Stimulated activated CD4-positive, alpha-beta T cell treated with anti-CD3 and anti-CD28 coated beads, TNF-alpha, amount 100 ng/mL, for 48 hours (primary cell): ENCODE measurements at places on chromosomes 5 and 9.

DNA sequence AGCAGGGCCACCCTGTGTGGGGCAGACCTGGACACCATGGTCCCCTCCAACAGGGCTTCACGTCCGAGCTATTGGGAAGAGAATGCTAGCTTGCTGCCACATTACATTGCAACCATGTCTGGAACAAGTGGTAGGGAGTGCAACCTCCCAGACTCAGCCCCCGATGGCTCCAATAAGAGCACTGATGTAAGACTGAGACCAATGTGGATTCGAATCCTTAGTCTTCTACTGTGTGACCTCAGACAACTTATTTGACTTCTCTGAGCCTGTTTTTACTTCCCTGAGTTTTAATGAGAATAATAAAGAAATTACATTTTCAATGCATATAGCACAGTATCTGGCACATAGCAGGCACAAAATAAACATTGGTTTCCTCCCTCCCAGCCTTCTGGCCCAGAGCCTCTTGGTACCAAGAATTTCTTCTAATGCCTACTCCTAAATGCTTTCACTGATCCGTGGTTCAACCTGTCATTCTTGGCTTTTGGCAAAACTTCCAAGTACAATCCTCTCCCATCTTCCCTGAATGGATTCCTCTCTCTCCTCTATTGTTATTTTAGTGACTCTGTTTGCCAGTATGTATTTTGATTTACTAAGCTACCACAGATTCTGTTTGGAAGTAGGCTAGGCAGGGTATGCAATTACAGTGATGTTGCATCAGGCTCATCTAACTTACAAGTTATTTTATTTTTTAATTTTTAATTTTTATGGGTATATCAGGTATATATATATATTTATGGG is 34.6 kb upstream of the COL15A1 start:
- no peak for DNase-seq

GRCh38 chr9:79026316-79026715 is 545.4 kb upstream of the TLE4 start:
- DNase-seq = no peak

DNA sequence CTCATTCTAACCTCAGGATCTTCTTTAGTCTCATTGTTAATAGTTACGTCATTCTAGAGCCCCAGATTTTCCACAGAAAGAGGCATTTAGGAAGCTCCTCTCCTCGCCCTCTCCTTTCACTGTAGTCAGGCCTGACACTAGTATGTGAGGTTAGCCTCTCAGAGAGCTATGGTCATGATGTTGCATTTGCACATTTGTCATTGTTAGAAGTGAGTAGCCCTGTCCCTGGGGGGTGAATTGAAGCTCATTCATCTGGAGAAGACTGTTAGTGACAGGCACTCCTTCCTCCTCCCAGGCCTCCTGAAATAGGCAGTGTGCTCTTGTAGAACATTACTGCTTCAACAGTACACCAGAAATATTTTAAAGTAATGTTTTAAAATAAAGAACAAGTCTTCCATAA is 26.6 kb upstream of the LRRTM2 start:
- DNase-seq = no peak

DNA sequence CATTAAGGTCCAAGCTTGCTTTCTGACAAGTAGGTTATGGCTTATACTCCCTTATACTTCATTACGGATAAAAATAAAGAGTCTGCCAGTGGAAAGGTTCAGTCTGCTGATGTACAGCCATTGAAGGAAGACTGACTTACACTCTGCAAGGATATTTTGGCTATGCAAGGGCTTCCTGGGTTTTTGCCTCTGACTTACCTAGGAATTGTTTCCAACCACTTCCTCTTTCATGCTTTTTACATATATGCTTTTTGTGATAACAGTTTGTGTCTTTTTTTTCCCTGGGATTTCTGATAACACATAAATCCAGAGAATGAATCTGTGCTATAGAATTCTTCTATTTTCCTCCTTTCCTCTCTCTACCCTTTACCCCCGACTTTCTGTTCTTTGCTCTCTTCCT is 16.8 kb downstream of the ISOC1 start:
- DNase-seq = no peak

GRCh38 chr5:24555229-24555628 is 89.5 kb downstream of the CDH10 start:
- no peak for DNase-seq

DNA sequence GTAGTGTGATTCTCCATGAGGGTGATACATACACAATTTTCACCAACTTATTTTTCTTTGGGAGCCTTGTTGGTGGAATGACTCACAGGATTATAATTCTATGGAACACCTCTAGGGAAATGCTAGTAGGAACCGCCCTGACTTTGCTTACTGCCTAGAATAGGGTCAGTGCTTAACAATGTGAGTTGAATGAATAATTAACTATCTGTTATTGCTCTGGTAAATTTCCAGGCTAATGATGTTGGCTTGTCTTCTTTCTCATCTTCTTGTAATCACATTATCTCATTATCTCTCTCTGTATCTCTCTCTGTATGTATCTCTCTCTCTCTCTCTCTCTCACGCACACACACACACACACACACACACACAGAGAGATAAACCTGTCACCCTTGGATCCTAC is 291.1 kb downstream of the TRIM32 start:
- no peak for DNase-seq

GRCh38 chr5:104023739-104024138 is 461.1 kb upstream of the NUDT12 start:
- no peak for DNase-seq

DNA sequence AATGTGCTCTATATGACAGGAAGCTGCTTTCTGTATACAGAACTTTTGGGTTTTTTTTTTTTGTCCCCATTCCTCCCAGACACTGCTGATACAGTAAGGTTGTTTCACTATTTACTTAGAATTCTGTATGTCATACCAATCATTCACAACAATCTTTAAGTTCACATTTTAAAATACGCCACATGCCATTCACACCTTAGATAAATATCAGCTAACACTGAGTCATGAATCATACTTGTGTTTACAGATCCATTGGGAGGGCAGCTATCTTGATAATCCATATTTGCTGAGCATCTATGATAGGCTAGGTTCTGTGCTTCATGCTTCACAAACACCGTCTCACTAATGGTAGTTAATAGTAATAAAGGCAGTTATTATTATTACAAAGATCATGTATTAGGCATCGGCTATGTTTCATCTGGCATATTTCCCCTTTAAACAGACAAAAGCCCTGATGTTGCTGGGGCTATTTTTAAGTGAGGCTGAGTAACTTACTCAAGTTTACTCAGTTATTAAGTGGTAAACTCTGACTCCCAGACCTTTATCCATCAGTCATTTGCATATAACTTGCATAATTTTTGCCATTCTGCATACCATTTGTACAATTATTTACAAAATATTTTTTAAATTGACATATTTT is 152.2 kb upstream of the HMHB1 start:
- no peak for DNase-seq

- no peak for DNase-seq
Measured at GRCh38 chr9:16052146-16052545, 499.3 kb downstream of the CCDC171 start.

GRCh38 chr9:137761032-137761431 is 116.5 kb upstream of the CACNA1B start:
- DNase-seq = no peak

DNA sequence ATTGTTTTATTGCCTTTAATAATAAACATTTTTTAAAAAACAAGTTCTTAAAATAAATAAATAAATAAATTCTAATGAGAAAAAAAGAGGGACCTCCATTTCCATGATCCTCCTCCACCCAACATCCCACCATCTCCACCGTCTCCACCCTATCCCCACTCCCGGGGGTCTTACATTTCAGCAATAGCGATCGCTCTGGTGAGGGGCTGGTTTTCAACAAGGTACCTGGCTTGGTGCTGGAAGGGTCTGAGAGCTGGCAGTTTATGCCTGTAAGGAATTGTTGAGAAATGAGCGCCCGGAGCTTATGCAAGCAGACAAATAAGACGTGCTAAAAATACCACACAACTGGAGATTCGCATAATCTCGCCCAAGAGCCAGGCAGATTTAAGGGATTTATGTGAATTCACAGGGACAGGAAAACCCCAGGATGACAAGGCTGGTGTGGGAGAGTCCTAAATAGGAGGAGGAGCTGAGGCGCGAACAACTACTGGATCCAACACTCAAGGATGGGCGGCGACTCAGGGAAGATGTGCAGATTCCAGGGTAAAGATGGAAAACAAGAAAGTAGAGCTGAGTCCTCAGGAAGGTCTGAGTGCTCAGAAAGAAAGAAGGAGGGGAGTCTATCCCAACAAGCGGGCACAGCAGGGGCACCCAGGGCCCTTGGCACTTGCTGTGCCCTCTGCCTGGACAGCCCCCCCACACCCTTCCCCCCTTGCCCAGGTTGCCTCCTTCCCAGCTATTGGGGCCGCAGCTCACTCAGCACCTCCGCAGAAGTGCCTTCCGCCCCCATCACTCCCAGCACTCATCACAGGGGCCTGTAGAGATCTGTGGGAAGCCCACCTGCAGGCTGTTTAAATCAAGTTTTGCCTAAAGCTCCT is 27.0 kb downstream of the TRIM14 start:
- no peak for DNase-seq

- DNase-seq = no peak
Measured at GRCh38 chr9:128532581-128532980, 19.8 kb upstream of the SPTAN1 start.

DNA sequence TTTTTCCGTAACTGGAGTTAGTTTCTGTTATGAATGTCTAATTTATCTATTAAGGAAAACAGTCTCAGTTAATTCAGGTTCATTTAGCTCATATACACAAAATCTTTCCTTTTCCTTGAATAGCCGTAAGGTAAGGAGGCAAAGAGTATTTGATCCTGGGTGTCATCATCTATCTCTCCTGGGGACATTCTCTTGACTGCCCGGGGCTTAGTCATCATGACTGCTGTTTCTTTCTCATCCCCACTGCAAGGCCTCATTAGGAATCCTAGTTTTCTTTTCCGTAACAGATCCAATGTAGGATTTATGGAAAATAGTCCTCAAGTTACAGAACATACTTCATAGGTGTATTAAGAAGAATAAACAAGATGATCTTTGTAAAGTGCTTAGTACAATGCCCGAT is 134.9 kb upstream of the CHD1 start:
- DNase-seq = no peak

DNA sequence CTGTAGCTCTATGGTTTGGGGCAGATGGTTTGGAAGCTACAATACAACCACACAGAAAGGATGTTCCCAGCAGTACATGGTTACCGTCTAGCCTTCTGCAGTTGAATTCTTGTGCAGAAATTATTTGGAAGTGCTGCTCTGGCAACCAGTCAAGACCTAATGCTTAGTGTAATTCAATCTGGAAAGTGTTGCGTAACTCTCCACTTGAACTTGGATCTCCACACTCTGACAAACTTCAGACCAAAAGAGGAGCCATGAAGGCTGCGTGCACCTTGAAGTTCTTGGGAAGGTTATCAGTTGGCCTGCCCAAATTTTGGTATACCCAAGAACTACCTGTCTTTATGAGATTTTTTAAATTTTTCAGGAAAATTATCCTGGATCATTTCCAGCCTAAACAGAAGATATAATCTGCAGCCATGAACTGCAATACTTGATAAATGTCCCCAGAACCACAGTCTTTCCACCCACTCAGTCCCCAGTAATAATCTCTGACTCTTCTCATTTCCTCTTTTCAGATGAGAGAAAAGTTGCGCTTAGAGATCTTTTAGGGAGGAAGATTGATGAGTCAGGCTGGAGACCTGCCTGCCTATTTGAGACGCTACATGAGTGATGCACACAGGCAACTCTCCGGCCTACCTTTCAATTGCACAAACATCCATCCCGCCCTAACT is 159.9 kb downstream of the FANCC start:
- no peak for DNase-seq

DNA sequence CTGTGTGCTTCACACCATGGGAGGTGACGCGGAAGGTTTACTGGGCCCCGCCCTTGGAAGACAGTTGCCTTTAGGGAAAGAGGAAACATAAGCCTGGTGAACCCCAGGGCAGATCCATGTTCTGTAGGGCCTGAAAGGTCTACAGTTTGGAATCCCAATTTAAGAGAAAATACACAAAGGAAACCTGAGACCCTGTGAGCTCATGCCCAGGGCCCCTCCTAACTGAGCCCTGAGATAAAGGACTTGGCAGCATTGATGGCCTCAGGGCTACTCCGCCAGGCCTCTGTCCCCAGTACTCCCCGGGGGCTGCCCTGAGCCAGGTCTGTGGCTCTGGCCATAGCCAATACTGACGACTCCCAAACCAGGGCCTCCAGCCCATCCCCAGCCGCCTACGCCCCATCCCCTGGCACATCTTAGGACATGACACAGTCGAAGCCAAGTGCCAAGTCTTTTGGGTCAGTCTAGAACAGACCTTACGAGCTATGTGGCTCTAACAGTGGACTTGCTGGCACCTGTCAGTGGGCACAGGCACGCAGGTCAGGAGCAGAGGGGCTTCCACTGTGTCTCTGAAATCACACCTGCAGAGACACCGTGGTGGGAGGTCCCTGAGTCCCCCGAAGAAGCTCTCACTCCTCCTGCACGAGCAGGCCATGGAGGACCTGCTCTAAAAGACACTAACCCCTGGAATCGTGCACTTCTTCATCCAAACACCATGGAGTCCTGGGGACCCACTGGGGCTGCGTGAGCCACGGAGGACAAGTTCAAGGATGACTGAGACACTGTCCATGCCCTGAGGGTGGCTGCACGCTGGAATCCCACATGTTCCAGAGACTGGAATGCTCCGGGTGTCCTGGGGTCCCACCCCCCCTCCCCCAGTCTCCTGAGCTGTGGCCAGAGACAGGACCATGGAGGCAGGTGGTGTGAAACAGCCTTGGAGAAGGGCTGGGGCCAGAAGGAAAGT is 40.3 kb upstream of the BARHL1 start:
- no peak for DNase-seq

GRCh38 chr5:170896779-170897178 is 35.0 kb downstream of the RANBP17 start:
- no peak for DNase-seq

GRCh38 chr9:88938189-88938588 is 53.1 kb upstream of the S1PR3 start:
- no peak for DNase-seq

- no peak for DNase-seq
Measured at GRCh38 chr5:172870715-172871461, 36.8 kb downstream of the ERGIC1 start.

- no peak for DNase-seq
Measured at GRCh38 chr5:143148771-143149170, 254.7 kb downstream of the NR3C1 start.

DNA sequence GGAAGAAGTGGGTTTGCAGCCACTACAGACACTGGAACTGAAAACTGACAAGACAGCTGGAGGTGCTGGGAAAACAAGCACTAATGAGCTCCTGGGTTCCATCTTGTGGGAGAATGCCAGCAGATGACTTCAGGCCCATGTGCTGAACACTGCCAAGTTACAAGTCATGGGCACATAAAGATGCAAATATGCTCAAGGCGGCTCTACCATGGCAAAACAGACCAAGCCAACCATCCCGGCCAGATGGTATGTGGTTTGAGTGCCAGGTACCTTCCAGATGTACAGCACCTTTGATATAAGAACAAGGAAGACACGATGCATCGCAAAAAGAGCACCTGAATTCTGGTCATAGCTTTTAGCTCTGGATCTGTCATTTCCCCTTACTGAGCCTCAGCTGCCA is 19.9 kb downstream of the TNFSF8 start:
- no peak for DNase-seq

- DNase-seq = no peak
Measured at GRCh38 chr5:151178372-151178771, 20.8 kb upstream of the ANXA6 start.
